Right forelimb (tissue), 1 donor: ENCODE measurements at places on chromosomes 5 and 9.
A peak's percentile ranks its signal among the peaks of the same experiment; 100 is the strongest.

DNA sequence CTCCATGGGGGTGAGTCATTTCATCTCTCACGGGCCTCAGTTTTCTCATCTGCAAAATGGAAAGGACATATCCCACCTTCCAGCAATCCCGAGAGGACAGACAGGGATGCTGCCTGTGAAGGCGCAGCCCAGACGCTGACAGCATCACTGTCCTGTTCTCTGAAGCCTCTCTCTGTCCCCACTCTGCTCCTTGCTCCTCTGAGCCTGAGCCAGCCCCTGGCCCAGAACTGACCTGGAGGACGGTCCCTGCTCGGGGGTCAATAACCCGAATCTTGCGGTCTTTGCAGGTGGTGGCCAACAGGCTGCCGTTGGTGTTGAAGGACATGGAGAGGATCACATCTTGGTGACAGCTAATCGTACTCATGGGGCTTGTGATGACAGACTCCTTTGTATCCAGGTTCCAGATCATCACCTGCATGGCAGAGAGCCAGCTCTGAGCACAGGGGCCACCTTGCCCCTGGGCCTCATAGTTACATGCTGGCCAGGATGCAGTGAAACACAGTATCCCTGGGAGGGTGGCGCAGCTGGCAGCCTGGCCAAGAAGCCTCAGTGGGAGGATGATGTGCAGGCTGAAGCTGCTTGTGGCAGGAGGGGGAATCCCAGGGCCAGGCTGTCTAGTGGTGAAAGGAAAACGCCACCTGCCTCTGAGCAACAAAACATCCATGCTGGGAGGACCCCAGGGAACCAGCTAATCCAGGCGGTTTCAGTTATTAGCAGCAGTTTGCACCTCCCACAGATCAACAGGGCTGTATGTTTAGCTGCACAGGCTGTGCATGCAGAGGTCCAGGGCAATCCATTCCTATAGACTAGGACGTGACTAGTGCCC is 14.0 kb upstream of the TRIM14 start:
- no peak for DNase-seq

DNA sequence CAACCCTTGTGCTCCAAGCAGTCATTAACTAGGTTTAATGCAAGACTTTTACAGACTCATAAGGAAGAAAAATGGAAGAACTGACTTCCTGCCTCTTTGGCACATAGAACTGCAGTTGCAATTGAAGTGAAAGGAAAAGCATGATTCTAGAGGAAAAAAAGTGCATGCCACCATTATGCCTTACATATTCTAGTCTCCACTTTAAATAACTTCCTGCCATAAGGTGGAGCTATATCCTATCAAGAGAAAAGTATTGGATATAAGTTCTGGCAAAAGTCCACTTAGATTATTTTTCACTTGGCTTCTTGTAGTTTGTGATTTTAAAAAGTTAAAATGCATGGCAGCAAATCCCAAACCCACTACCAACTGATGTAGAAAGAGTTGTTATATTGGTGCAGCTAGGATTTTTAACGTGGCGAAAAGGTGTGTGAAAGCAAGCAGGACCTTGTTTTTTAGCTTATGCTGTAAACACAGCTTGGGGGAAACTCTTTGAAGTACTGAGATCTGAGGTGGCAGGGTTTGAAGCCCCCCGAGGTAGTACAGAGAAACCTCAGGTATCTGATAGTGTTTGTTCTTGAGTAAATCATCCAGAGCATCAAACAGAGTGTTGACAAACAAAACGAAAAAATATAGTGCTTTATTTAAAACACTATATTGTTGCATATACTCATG is 117.9 kb downstream of the ANXA1 start:
- DNase-seq = no peak

DNA sequence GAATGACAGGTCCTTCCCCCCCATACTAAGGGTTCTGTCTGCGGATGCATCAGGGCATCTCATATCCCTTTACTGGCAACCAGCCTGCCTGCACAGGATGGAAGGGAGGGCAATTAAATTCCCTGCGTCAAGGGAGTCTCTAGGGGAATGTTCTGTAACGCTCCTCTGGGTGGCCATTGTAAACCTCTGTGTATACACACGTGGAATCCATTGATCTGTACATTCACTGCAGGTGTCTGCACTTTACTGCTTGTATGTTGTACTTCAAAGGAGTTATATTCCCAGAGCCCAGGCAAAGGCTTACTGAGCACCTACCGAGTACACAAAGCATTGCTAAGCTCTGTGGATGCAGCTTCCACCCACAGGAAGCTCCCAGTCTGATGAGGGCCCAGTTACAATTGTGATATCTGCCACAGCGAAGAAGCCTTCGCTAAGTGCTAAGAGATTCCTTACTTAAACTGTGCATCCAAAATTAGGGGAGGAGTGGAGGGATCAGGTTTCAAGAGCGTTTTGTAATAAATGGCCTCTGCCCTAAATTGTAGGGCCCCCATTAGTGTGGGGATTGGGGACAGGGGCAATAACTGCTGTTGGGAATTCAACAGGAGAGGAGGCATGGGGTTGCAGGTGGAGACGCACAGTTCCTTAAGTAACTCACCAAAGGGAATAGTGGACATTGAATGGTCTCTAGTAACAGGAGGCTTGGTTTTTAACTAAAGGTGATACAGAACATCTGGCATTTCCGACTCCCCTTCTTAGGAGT is 1.5 kb upstream of the RETREG1 start:
- DNase-seq = no peak

- DNase-seq = no peak
These were observed 108.6 kb upstream of the CDKN2B start for GRCh38 chr9:22117511-22118384.

- DNase-seq = no peak
These were observed 61.3 kb upstream of the NR4A3 start for GRCh38 chr9:99760421-99760820.

GRCh38 chr9:113205861-113206260 is 15.2 kb downstream of the FKBP15 start:
- DNase-seq = no peak

GRCh38 chr9:86045654-86046053 is 53.7 kb downstream of the GOLM1 start:
- no peak for DNase-seq

DNA sequence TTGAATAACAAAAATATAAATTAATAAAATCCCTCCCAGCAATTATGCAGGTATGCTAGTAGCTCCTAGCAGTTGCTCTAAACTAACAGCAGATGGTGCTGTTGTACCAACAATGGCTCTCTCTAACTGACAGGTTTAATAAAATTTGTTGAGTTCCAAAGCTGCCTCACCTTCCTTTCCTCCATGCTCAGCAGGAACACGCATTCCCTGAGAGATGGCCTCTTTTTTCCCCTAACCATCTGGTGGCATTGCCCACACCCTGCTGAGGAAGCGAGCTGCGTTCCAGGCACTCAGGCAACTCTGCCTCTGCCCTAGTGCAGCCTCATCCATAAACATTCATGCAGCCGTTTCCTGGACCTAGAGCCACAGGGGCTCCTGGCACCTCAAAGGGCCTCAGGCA is 106.2 kb downstream of the KLHL3 start:
- DNase-seq = peak; percentile 51

GRCh38 chr5:33848554-33848953 is 43.2 kb downstream of the ADAMTS12 start:
- no peak for DNase-seq

DNA sequence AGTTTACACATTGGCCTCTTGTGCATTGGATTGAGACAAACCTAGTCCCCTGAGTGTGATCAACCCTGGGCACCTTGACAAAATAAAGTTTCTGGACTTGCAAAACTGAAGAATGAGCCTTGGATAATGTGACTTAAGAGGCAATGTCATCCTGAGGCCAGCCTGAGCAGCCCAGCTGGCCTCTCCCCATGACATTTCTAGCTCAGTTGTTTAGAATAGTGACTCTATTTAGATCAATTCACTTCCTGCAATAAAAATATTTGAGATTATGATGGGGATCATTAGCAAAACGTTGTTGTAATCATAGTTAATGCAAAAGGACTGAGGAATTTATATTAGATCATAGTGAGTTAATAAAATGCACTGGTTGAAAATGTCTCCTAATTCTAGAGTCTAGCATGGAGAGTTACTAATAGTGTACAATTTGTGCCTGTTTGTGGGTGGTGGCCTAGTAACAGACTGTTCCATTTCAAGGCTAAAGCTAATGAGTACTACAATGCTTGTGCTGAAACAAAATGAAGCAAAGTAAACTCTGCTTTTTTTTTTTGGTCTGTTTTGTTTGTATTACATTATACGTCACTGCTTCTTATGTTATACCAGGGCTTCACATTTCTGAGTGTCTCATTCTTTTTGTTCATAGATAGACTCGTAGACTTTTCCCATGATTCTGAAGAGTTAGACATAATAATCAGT is 10.9 kb upstream of the RHOBTB3 start:
- no peak for DNase-seq

DNA sequence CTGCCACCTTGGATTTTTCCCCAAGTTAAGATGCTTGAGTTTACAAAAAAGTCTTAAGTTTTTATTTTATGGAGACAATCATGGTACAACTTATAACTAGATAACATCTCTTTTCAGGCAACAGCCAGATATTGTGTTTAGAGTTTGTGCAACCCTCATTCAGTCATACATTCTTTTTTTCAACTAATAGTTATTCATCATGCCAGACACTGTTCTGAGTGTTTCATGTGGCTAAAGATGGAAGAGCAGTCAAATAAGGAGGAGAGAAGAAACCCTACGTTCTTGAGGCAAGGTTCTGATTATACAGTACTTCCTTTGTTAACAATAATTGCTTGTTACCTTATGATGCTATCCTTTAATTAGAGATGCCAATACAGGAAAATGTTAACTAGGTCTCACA is 42.1 kb upstream of the ZNF462 start:
- DNase-seq = no peak

DNA sequence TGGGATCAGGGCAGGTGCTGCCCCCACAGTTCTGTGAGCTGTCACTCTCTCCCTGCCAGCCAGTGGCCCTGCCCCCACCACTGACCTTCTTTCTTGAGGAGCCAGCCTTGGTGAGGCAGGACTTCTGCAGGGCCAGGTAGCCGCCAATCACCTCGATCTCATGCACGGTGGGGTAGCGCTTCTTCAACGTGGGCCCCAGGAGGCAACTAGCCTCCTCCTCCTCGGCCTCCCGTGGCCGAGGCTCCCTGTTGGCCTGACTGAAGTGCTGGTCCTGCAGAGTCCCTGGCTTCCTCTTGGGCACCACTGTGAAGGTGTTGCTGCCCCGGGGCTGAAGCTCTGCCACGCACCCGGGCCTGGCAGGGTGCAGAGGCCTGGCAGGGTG is 1.6 kb downstream of the TPRN start:
- DNase-seq = no peak

DNA sequence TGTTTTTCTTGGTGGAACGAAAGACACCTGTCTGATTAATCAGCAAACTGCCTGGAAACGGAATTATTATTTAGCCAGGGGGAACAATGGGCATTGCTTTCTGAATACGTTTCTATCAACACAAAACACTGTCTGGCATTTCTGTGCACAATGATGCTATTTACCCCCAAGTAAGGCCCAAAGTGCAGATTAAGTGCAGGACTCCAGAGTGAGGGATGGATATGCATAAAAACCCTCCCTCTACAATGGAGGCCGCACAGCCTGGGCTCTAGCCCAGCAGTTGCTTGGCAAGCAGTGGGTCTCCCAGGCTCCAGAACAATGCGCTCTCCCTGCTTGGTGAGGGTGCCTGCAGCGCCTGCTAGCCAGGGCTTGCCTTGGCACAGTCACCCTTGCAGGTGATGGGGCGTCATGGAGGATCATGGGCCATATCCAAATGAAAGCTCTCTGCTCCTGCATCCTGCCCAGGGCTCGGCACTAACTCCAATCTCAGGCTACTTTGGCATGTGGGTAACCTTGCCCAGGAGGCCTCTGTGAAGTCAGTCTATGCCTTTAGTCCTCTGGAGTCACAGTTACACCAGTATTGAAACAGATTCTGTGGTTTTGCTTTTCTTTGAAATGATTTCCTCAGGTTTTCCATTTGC is 11.5 kb upstream of the SPATA24 start:
- DNase-seq = no peak

GRCh38 chr5:156475182-156476157 is 148.5 kb downstream of the SGCD start:
- DNase-seq = no peak

- no peak for DNase-seq
These were observed 52.7 kb downstream of the ALG2 start for GRCh38 chr9:99169086-99169485.

GRCh38 chr5:56766926-56767325 is 48.4 kb upstream of the MAP3K1 start:
- no peak for DNase-seq

DNA sequence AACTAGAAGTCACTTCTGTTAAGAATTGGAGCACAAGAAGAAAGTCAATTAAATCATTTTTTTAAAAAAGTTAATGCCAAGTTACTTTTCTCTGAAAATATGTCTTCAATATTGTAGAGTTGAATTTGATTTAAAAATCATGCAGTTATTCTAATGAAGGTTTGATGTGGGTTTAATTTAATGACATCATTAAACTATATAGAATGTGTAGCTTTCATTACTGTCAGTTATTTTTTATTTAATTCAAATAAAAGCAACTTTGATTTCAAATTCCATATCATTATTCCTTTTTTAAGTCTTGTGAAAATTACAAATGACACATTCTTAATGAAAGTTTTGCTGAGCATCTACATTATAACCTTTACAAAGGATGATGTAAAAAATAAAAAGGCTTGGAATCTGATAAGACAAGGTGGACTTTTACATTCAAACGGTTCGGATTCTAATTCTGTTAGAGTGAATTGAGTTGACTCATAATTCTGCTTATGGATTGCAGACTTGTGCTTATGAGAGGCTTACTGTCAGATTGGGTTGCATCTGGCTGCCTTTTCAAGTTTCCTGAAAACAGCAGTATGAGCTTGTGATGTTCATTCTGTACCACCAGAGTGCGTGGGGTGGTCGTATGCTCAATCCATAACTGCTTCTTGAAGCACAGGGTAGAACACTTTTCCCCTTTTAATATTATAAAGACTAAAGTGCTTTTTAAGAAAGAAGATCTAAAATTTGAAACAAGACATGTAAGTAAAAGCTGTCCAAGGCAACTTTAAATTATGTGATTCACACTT is 253.0 kb upstream of the ARRDC3 start:
- DNase-seq = no peak

DNA sequence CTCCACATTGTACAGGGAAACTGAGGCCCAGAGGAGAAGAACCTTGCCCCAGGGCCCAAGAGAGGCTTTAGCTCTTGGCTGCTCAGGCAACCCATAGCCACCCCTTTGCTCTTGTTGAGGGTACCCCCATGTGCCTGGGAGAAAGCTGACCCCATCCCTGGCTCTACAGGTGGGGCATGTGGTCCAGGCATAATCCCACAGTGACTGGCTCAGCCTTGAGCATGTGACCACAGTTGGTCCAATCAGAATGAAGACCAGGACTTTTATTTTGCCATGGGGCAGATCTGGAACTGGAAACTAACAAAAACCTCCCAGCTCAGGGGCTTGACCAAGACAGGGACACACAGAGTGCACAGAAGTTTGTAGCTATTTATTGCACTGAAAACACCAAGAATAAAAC is 29.3 kb downstream of the SLC6A7 start:
- no peak for DNase-seq

GRCh38 chr5:132257131-132258101 is at the start of gene PDLIM4:
TSS of gene PDLIM4 (plus strand) at chr5:132257696. CDS start at chr5:132257735, 39 bp downstream.
- DNase-seq = peak; percentile 87

DNA sequence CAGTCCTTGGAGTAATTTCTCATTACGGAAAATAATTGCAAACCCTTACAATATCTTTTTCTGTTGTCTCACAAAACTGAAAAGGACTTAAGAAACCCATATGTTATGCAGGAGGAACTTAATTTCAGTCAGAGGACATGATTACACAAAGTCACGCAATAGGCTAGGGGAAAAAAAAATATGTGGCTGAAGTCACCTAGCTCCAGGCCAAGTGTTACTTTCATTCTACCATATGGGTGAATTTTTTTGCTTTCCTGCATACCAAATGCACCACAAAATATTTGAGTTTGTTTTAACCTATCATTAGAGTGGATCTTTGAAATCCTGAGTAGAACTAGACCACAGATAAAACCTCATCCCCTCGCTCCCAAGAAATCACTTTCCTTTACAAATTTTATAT is 523.5 kb downstream of the CAAP1 start:
- DNase-seq = no peak
